AML-193 (cell line): ENCODE measurements at places on chromosomes 13 and 19.
A peak's percentile ranks its signal among the peaks of the same experiment; 100 is the strongest.

- peak; percentile 71 for DNase-seq
Observed at GRCh38 chr19:6062274-6062673, 48.0 kb downstream of the RFX2 start.

- DNase-seq = peak; percentile 84
Observed at GRCh38 chr13:51523082-51523518, 61.2 kb upstream of the WDFY2 start.

- no peak for DNase-seq
Observed at GRCh38 chr19:10124429-10124828, 4.7 kb upstream of the EIF3G start.

DNA sequence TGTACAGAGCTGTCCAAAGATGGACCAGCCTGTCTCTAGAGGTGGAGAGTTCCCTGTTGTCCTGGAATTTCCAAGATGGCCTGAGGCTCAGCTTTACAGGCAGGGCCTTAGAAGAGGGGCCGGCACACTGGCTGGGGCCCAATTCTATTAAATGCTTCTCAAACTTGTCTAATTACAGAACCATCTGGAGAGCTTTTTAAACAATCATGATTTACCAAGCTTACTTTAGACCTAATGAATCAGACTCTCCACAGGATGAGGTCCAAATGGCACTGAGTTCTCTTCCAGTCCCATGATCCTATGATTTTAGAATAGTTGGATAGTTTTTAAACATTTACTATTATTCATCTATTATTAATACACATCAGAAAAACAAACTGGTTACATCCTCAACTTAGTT, 123.5 kb downstream of the DNAJC3 start:
- DNase-seq = no peak

DNA sequence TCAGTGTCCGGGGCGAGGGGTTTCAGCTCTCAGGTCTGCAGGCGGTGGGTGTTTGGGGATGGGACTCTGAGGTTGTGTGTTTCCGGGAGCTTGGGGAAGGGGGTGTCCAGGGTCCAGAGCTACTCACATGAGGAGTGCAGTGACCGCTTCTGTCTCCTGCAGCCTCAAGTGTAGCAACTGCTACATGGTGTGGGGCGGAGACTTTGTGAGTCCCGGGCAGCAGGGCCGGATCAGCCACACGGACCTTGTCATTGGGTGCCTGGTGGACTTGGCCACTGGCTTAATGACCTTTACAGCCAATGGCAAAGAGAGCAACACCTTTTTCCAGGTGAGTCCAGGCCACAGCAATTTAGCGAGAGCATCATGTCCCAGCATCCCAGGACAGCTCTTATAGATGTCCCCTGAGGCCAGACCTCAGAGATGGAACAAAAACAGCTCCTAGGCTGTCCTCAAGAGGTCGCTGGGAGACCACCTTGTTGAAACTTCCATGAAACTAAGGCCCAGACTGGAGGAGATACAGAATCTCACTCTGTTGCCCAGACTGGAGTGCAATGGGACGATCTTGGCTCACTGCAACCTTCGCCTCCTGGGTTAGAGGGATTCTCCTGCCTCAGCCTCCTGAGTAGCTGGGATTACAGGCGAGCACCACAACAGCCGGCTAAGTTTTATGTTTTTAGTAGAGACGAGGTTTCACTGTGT, 44.9 kb downstream of the RYR1 start:
- DNase-seq = peak; percentile 24

- DNase-seq = no peak
Observed at GRCh38 chr19:5947435-5947834, 30.5 kb downstream of the RANBP3 start.

GRCh38 chr19:38464421-38465082, 31.1 kb downstream of the RYR1 start:
- DNase-seq = no peak

- no peak for DNase-seq
Observed at GRCh38 chr19:21749090-21749489, 18.3 kb downstream of the ZNF100 start.

DNA sequence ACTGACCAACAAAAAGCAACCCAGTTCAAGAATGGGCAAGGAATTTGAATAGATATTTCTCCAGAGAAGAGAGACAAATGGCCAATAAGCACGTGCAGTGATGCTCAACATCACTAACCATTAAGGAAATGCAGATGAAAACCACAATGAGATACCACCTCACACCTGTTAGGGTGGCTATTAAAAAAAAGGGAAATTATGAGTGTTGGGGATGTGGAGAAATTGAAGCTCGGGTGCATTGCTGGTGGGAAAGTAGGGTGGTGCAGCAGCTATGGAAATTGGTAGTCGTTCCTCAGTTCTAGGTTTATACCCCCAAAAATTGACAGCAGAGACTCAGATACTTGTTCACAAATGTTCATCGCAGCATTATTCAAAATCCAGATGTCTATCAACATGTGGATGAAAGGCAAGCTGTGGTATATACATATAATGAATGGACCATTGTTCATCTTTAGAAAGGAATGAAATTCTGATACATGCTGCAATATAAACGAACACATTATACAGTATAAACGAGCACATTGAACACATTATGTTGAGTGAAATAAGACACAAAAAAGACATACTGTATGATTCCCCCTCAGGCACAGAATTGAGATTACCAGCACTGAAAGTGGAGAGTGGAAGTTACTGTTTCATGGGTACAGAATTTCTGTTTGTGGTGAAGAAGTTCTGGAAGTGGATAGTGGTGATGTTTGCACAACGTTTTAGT, 927 bp downstream of the CHAMP1 start:
- peak; percentile 16 for DNase-seq

DNA sequence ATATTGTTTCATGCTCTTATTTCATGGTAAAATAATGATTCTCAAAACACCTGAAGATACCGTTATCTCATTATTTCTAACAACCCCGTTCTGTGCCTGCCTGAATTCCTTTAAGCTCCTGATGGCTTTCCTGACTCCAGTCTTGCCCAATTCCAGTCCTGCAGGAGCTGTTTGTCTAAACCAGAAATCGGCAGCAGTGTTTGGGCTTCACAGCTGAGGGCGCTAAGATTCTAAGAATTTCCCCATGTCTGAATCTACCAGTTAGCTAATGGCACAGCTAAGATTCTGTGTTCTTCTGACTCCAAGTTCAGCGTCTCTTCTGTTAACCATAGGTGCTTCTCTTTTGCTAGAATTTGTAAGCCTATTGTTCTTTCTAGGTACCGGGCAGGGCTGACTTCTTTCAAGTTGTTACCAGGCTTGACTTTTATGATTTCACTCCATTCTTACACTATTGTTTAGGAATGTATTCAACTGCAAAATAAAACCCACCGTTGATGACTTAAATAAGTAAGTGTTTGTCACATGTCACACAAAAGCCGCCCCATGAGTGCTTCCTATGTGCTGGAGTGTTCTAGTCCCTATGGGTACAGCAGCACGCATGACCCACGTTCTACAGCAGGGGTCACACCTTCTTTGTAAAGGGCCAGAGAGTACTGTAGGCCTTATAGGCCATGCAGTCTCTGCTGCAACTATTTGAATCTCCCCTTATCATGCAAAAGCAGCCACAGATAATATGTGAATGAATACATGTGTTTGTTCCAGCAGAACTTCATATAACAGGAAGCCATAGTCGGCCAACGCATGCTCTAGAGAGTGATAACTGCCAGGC, 168.3 kb upstream of the RNF113B start:
- no peak for DNase-seq

GRCh38 chr13:108755083-108755482, 125.7 kb downstream of the MYO16 start:
- no peak for DNase-seq

DNA sequence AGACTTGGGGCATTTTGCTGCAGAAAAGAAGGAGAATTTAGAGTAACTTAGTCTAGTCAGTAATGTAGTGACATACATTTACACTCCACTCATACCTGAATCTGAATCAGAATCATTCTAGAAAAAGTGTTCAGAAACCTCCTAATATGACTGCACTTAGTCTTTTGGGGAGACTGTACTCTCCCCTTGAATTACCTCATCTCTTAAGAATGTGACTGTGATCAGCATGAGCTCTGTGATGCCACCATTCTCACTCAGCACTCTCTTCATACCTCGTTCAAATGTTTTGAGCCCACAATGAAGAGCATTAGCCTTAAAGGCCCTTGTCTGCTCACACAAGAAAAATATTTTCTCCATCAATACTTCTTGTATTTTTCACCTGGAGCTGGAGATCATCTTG, 229.4 kb downstream of the FGF14 start:
- DNase-seq = no peak

DNA sequence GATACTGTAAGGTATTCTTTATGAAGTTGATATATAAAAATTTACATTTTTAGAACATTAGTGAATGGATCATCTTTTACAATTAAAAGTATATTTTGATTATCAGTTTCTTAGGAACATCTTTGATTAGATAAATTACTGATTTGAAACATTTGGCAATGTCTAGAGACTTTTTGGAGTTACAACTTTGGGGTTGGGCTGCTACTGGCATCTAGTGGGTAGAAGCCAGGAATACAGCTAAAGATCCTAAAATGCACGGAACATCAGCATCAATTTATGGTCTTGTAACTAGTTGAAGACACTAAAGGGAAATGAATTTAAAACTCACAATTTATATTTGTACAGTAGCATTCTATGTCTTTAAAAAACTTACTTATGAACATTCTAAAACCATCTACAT, 19.9 kb downstream of the POMP start:
- peak; percentile 25 for DNase-seq
